Immature natural killer cell (primary cell): ENCODE measurements at places on chromosomes 12 and 14. TPM values are rescaled to one million over a fixed set of nuclear protein-coding genes. Genes with fewer than 3 reads are reported as not detected.

The COL2A1 gene
- polyA plus RNA-seq = not detected

DNA sequence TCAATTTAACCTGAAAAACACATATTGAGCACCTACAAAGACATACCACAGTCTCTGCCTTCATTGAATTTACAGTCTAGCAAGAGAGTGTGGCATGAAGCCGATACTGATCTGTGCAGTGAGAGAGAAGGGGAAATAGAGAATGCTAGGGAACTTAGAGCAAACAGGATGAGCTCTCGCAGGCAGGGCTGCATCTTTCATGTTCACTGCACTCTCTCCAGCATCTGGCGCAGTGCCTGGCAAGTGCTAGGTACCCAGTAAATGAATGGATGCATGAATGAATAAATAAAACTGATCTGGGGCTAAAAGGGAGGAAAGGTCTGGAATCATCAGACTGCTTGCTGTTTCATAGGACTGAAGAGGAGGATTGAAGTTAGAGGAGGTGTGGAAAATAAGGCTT, 256.5 kb upstream of the NPAS3 start:
- no peak for DNase-seq

GRCh38 chr14:21703357-21704326, 30.0 kb upstream of the OR4E1 start:
- DNase-seq = peak; percentile 24

DNA sequence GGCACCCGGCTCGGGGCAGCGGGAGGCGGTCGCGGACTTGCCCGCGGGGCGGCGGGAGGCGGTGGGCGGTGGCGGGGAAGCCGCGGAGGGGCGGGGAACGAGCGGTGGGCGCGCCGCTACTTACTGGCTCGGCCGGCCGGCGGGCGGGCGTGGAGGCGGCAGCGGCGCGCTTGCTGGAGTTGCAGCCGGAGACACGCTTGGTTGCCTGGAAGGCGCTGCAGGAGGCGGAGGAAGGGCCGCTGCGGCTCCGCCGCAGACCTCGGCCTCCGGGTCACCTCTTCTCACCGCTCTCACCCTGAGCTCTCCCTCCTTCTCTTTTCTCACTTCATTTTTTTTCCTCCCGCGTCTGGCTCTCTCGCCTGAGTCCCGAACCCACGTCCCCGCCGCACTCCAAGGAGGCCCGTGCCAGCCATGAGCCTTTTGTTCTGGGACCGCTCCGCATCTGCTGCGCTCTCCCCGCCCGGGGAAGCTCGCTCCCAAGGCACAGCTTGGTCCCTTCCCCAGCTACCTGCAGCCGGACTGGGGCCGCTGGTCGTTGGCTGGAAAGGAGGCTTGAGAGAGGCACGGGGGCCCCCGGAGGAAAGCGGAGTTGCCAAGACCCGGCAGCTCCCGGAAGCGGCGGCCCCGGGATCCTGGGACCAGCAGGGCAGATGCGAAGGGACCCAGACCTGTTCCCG, 592 bp upstream of the KCNK10 start:
- no peak for DNase-seq

DNA sequence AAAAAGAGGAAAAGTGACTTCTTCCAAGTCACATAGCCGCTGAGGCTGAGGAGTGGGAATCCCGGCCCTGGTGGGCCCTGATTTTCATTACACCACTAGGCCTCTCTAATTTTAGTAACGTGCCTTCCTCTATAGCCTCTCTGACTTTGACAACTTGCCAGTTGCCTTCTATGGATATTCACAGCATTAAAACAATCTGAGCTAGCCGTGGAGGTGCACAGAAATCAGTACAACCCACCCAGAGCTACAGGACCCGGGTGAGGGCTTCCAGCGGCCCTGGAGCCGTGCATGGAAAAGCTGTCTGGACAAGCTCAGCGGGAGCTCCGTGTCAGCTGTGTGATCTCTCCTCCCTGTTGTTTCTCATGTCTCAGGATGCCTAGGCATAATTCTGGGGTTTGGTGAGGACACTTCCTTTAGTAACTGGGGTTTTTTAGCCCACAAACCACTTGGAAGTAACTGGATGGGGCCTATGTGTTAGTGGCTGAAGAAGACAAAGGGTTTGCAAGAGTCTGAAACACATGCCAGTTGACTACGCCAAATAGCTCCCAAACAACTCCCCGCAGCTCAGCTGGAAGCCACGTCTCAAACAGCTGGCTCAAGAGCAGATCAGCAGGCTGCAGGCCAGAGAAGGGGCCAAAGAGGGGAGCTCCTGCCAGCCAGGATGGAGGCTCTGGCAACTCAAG, 53.0 kb downstream of the SSH1 start:
- DNase-seq = no peak

- DNase-seq = no peak
These were observed 492.4 kb upstream of the TMPO start for GRCh38 chr12:98022961-98023360.
